Upper lobe of right lung (tissue), 1 donor: ENCODE measurements at places on chromosomes 3 and 15. TPM values are rescaled to one million over a fixed set of nuclear protein-coding genes. Genes with fewer than 3 reads are reported as not detected.

DNA sequence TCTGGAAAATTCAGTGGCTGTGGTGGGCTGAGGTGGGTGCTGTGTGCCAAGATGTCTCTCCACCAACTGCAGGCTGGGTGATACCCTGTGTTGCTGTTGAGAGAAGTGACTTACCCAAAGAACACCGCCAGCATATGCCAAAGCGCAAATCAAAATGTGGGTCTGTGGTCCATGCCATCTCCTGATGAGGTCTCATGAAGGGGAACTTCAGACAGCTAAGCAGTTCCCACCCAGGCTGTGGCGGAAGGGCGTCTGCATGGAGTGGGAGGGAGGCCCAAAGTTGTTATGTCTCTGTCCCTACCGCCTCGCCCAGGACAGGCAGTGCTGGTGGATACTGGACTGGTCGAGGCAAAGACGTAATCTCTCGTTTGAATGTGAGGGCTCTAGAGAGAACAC, 70.9 kb upstream of the PLXNA1 start:
- no peak for DNase-seq

The FEZF2 gene
- total RNA-seq, result not detected

- DNase-seq, result no peak
Observed at GRCh38 chr15:100083572-100083971, 258.2 kb downstream of the ADAMTS17 start.

The GOLIM4 gene
- 50.9 TPM for total RNA-seq

DNA sequence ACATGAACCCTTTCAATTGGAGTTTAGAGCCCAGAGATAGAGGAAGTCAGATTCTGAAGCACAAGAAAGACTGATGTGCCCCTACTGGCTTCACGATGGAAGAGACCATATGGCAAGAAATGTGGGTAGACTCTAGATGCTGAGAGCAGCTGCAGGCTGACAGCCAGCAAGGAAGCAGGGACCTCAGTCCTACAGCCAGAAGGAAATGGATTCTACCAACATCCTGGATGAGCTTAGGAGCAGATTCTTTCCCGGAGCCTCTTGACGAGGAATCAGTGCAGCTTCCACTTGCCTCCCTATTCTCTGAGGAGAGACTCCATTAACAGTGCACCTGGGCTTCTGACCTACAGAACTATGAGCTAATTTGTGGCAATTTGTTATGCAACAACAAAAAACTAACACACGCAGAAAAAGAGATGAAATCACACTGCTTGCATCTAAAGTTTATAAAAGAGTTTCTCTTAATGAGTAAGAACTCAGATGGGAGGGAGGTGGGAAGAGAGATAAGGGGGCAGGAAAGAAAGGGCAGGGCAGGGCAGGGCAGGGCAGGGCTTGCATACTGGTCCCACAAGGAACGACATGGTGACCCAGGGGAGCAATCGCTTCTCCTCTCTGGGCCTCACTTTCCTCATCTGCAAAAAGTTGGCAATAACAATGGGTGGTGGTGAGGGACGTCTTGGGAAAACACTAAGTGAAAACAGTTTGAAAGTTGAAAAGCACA, 440.9 kb downstream of the FOXP1 start:
- no peak for DNase-seq

DNA sequence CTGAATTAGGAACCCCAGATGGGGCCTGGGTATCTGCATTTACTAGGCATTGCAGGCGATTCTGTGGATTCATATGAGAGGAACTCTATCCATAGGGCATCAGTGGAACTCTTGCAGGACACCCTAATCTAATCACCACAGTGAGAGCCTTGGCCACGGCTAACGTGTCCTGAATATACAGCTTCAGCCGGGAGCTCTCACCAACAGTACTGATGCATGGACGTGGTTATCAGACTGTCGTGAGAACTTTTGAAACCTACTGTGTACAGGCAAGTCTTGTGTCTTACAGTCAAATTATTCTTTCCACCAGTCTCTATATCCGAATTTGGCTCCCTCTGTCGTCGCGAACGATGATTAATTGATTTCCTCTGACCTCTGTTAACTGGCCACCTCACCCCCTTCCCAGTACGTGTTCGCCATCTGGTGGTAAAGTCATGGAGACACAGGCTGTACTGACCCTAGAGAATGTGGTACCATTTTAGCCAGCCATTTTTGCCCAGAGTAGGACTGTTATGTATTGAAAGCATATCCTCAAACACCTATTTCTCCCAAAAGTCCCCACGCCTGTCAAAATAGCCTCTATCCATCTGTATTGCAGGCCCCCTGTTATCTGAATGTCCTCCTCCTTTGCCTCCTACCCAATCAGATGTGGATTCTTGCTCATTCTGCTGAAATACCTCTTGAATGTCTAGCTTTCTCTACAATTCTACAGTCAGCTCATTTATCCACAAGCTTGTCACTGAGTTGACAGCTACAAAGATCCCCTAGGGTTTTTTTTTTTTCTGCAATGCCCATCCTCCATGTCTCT, 39.7 kb downstream of the GLDN start:
- DNase-seq, result no peak

DNA sequence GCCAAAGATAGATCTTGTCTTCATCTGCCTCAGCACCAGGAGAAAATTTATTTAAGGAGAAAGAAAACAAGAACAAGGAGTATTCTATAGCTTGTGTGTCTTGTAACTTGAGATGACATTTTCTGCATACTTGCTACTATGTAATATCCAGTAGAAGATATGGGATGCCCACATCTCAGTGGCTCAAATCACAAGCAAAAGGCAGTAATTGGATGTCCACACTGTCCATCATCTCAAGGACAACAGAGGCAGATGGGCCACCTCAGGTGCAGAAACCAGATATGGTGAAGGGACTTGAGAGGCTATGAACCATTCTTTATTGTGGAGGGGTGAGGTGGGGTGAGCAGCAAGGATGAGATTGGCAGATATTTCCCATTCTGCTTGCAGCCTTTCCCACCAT, 309.0 kb downstream of the GBE1 start:
- DNase-seq, result no peak

GRCh38 chr15:58066042-58066867, 744 bp upstream of the ALDH1A2 start:
- DNase-seq, result peak; percentile 87

GRCh38 chr15:31387479-31388118, 61.0 kb downstream of the KLF13 start:
- DNase-seq, result no peak
